Posterior vena cava (tissue), 2 donors: ENCODE measurements at places on chromosomes 12 and 14. TPM values are rescaled to one million over a fixed set of nuclear protein-coding genes. Genes with fewer than 3 reads are reported as not detected.

DNA sequence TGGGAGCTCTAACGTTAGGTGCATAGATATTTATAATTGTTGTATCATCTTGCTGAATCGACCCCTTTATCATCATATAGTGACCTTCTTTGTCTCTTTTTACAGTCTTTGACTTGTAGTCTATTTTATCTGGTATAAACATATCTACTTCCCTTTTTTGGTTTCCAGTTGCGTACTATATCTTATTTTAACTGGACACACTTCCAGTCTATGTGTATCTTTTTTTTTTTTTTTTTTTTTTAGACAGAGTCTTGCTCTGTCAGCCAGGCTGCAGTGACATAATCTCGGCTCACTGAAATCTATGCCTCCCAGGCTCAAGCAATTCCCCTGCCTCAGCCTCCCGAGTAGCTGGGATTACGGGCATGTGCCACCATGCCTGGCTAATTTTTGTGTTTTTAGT is 41.9 kb upstream of the ZFP36L1 start:
- no peak for DNase-seq

GRCh38 chr14:97224016-97224415 is 426.8 kb downstream of the VRK1 start:
- DNase-seq, result no peak

- no peak for DNase-seq
Measured at GRCh38 chr12:24152270-24152669, 202.8 kb upstream of the SOX5 start.

GRCh38 chr12:52606581-52607218 is 5.4 kb upstream of the KRT72 start:
- DNase-seq, result no peak

GRCh38 chr14:71324767-71325272 is 417.6 kb downstream of the PCNX1 start:
- DNase-seq, result no peak

- no peak for DNase-seq
Measured at GRCh38 chr14:101843038-101843437, 81.5 kb downstream of the PPP2R5C start.

DNA sequence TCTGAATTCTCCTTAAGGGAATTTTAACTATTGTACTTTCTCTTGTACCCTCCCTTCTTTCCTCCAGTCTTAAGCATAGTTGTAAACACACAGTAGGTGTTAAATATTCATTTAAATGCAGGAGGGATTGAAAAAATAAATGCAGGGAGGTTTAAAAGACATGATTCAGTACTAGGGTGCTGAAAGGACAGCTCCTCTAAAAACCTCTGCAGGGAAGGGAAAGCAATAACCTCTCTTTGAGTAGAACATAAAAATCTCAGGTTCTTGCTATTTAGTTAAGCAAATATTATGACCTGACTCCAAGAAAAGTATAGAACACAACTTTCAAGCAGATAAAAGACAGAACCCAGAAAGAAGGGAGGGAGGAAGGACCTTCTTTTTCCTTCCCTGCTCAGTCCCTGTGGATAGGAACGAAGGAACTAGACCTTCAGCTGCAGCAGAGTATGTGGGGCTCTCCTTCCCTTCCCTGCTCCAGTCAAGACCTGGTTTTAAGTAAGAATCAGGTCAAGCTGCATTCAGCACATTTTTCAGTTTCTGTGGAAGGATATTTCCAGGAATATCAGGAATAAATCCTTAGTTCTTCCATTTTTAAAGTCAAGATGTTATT is 4.7 kb downstream of the MAP3K9 start:
- no peak for DNase-seq

- DNase-seq, result no peak
Measured at GRCh38 chr12:62774794-62775193, 160.2 kb downstream of the PPM1H start.

GRCh38 chr14:51367600-51367931 is 127.5 kb downstream of the TMX1 start:
- DNase-seq, result no peak

GRCh38 chr12:4956054-4956453 is 46.3 kb downstream of the KCNA1 start:
- DNase-seq, result no peak

- no peak for DNase-seq
Measured at GRCh38 chr12:47754881-47755280, 3.8 kb downstream of the RAPGEF3 start.

DNA sequence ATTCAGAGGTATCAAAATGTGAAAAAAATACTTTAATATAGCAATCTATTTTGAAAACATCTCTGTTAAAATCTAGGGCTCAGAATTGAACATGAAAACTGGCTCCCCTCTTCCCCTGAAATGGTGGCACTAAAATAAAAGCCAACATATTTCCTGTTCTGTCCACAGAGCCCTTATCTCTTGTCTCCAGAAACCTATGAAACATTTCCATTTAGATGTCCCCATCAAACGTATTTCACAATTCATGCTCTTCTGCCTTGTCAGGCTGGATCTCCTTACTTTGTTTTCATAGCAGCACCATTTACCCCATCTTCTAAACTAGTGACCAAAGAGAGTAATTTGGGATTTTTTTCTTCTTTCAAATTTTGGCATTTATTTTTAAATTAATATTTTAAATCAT is 42.4 kb downstream of the PDE3A start:
- DNase-seq, result no peak

DNA sequence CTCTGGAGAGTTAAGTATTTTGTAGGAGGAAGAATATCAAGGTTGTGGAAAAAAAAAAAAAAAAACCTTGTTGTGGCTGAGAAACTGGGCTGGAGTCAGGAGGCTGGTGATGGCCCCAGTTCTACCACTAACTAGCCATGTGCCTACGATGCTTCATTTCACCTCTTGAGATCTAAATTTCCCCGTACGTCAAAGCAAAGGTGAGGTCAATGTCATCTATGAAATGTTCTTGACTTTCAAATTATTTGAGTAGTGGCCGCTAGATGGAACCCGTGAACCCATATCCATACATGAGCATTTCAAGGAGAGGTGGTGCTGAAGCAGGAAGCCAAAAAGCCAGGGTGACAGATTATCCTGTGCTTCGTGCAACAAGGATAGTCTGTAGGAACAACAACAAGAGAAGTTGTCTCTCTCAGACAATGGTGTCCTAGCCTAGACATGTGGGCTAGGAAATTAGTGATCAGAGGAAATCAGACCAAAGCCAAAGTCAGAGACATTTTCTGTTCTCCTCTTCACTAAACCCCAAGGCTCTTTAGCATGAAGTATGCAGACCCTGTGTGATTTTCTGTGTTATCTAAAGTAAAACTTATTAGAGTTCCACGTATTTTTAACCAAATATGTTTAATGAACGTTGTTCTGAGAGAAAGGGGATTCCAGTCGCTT is 95.5 kb upstream of the ETV6 start:
- no peak for DNase-seq

DNA sequence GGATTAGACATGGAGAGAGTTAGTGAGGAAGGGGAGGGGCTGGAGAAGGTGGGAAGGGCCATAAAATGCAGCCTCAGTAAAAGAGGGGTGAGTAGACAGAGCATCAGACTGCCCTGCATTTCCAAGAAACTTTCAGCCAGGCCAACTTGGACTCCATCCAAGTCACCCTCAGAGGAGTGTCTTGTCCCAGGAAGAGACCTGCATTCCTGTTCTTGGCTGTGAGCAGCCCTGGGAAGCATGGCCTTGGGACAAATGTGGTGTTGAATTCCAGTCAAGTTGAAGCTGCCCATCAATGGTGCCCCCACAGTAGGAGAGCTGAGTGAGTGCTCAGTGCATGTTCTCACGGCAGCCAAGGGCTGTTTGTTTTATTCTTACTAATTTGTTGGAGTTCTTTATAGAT is 35.0 kb upstream of the TUNAR start:
- no peak for DNase-seq

- DNase-seq, result no peak
Measured at GRCh38 chr12:131196220-131196619, 242.5 kb downstream of the ADGRD1 start.

DNA sequence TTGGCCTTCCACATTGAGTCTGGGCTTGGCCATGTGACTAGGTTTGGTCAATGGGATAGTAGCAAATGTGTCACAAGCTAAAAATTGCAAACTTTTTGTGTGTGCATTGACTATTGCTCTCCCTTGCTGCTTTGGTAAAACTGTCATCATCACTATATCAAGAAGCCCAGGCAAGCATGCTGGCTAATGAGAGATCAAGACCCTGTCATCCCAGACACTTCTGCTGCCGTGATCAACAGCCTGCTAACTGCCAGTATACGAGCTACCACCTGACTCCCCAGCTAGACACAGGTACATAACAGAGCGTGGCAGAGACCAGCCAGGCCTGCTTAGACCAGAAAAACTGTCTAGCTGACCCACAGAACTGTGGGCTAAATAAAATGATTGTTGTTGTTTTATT is 456.7 kb upstream of the DCN start:
- DNase-seq, result no peak

DNA sequence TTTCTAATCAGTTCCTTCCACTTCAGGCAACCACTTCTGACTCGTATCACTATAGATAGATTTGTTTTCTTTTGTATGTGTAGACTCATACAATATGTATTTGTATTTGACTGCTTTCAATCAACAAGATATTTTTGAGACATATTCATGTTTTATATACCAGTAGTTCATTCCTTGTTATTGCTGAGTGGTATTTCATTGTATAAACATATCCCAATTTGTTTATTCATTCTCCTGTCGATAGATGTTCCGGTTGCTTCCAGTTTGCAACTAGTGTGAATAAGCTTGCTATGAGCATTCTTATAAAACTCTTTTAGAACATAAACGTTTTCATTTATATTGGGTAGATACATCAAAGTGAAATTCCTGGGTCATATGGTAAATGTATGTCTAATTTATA is 119.2 kb downstream of the FIGNL2 start:
- DNase-seq, result no peak

DTX1 gene
- 6.3 TPM for total RNA-seq

ADAM21 gene
- total RNA-seq, result not detected

CHST11 gene
- 17.4 TPM for total RNA-seq

CCDC197 gene
- not detected for total RNA-seq

STAC3 gene
- 2.8 TPM for total RNA-seq

NRXN3 gene
- total RNA-seq, result 11.8 TPM

PZP gene
- 0.57 TPM for total RNA-seq

CCDC196 gene
- not detected for total RNA-seq

LBHD2 gene
- total RNA-seq, result not detected

DIO3 gene
- 6.2 TPM for total RNA-seq

OVCH1 gene
- total RNA-seq, result 1.1 TPM
